ENCODE measurements at places on chromosomes 6 and 20. TPM values are rescaled to one million over a fixed set of nuclear protein-coding genes. Genes with fewer than 3 reads are reported as not detected.

RIPPLY2 gene
- not detected for total RNA-seq

MEP1A gene
- total RNA-seq: not detected

IL17F gene
- not detected for total RNA-seq

MAP7 gene
- total RNA-seq: 0.77 TPM

GRCh38 chr6:127855542-127856159 lies 45.2 kb downstream of the THEMIS start:
- DNase-seq: no peak
- no peak overlapping the region for H3K4me3 ChIP-seq
- no peak overlapping the region for H3K27ac ChIP-seq

GRCh38 chr20:41179961-41180360 lies 42.6 kb downstream of the PLCG1 start:
- H3K4me3 ChIP-seq: no peak overlapping the region
- peaks cover 62% of the 10 kb centered on the region for H3K4me1 ChIP-seq
- H3K27ac ChIP-seq: peak overlapping the region; percentile 97
- no peaks in the 10 kb centered on the region for H3K27me3 ChIP-seq

DNA sequence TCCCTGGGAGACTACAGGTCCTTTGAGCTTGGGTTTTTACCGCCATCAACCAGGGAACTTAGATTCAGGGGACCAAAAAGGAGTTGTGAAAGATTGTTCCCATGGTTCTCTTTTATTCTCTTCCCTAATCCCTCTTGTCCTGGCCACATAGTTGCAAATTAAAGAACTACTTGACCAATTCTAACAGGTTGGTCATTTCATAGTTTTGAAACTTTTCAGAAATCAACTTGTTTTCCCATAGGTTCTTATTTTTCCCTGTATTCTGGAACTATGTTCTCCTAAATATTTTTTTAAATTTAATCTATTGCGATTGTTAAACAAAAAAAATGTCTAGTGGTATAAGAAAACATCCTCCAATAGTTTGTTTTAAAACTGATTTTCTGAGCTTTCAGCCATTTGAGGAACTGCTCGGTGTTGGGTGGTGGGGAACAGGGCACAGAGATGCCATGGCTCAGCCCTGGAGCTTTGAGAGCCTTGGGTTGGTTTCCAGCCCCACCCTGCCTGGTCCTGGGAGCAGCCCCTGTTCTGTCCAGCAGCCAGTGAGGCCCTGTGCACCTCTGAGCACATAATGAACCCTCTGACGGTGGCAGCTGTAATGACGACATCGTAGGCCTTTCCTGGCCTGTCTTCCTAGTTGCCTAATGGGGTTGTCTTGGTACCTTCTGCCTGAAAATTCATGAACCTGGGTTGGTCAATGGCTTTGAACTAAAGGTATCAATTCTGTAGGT lies 53.5 kb downstream of the TBC1D7 start:
- peaks cover 2% of the 10 kb centered on the region for H3K4me1 ChIP-seq
- no peak overlapping the region for H3K4me3 ChIP-seq
- no peak overlapping the region for H3K27ac ChIP-seq
- DNase-seq: no peak
- H3K27me3 ChIP-seq: no peaks in the 10 kb centered on the region

DNA sequence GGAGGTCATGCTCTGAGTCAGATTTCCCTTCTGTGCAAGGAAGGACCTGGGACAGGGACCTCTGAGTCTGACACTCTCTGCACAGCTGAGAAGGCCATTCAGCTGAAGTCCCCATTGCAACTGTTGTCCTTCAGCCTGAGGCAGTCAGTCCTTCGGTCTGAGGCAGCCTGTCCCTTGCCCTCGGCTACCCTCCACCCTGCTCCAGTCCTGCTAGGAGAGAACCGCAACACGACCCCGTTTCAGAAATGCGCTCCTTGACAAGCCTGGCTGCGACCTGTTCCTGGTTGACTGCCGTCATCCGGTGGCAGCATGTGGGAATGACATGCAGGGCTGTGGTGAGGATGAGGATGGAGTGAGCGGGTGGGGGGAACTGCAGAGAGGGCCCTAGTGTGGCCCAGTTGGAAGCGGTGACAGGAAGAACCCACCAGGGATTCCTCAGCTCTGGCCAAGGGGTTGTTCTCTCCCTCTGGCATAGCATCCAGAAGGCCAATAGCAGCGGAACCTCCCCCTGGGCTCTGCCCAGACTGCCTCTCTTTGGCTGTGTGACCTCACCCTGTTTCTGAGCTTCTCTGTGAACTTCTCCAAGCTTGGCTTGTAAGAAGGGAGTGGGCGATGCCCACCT lies 40.3 kb upstream of the ANGPT4 start:
- H3K4me3 ChIP-seq: no peak overlapping the region
- no peaks in the 10 kb centered on the region for H3K4me1 ChIP-seq
- H3K36me3 ChIP-seq: no peaks in the 10 kb centered on the region
- H3K27ac ChIP-seq: no peak overlapping the region

- no peaks in the 10 kb centered on the region for H3K36me3 ChIP-seq
- DNase-seq: no peak
- no peak overlapping the region for H3K27ac ChIP-seq
- H3K4me1 ChIP-seq: peaks cover 15% of the 10 kb centered on the region
Measured at GRCh38 chr6:137000825-137001224, 43.9 kb downstream of the IL20RA start.

DNA sequence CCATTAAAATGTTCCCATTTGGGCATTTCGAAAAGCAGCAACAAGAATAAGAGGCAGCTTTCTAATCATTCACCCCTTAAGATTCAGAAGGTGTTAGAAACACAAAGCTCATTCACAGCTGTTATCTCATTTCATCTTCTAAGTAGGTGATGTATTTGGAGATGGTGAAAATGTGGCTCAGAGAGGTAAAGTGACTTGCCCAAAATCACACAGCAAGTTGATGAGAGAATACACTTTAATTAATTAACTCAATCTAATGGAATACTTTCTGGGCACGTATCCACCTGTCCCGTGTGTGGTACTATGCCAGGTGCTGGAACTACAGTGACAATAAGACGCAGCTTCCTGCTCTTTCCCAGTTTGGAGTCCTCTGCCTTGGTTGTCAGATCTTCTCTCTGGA lies 147.4 kb upstream of the LRFN2 start:
- no peak for DNase-seq
- H3K27ac ChIP-seq: no peak overlapping the region
- H3K4me1 ChIP-seq: peaks cover 25% of the 10 kb centered on the region

GRCh38 chr6:29760328-29760727 lies 37.1 kb downstream of the HLA-F start:
- peaks cover 11% of the 10 kb centered on the region for H3K27me3 ChIP-seq
- H3K36me3 ChIP-seq: peaks cover 3% of the 10 kb centered on the region

All from chondrocyte (in vitro differentiated cells).